Tibial nerve (tissue), 4 donors: ENCODE measurements at places on chromosomes 4 and X. TPM values are rescaled to one million over a fixed set of nuclear protein-coding genes. Genes with fewer than 3 reads are reported as not detected.

DNA sequence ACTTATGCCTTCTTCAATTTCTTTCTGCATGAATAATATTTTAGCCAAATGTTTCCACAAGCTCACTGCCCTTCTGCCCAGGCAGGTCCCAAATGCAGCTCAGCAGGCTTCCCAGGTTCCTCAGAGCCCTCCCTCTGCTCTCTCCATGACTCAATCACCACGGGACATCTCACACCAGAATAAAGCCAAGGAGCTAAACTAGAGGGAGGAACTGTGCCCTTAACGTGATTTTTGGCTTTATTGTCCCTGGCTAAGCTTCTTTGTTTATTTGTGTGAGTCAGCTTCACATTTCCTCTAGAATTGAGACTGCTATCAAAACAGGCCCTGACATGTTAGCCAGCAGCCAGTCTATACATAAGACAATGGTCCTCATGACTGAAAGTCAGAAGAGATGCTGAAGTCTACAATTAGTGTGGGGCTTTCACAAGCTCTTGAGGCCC lies 186.4 kb upstream of the GALNT7 start:
- no peaks in the 10 kb centered on the region for H3K36me3 ChIP-seq
- no peak overlapping the region for H3K4me3 ChIP-seq
- peak; percentile 21 for DNase-seq
- H3K27ac ChIP-seq: no peak overlapping the region

DNA sequence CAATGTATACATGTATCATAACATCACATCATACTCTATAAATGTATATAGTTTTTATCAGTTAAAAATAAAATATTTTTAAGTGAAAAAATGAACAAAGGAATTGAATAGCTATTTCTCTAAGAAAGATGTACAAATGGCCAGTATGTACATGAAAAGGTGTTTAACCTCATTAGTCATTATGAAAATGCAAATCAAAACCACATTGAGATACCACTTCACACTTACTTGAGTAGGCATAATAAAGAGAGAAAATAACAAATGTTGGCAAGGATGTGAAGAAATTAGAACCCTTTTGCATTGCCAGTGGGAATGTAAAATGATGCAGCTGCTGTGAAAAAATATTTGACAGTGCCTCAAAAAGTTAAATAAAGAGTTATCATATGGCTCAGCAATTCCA lies 95.5 kb downstream of the IRS4 start:
- no peaks in the 10 kb centered on the region for H3K36me3 ChIP-seq
- H3K27me3 ChIP-seq: no peaks in the 10 kb centered on the region
- H3K27ac ChIP-seq: no peak overlapping the region
- H3K4me3 ChIP-seq: no peak overlapping the region
- no peak for DNase-seq

SPATA18 gene
- total RNA-seq: 5.7 TPM

DNA sequence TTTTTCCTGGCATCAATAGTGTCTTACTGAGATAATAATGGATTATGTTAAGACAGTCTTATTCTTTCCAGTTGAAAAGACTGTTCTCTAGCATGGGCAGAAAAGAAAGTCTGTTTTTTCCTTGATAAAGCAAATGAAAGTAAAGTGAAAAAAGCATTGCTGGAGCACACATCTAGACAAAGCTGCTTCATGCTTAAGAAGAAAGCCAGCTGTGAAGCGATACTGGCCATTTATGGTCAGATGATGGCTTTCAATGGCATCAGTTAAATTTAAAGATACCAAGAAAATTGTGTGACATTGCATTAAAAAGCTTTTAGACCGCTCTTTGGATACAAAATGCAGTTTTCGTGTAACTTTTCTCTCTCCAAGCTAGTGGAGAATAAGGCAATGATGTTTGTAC lies 242.1 kb upstream of the TRAM1L1 start:
- no peaks in the 10 kb centered on the region for H3K4me1 ChIP-seq
- H3K4me3 ChIP-seq: no peak overlapping the region
- DNase-seq: no peak

- no peaks in the 10 kb centered on the region for H3K4me1 ChIP-seq
- no peaks in the 10 kb centered on the region for H3K27me3 ChIP-seq
- no peak overlapping the region for H3K4me3 ChIP-seq
- no peak for DNase-seq
- no peaks in the 10 kb centered on the region for H3K36me3 ChIP-seq
- H3K27ac ChIP-seq: no peak overlapping the region
Measured at GRCh38 chrX:41301438-41301824, 32.5 kb upstream of the DDX3X start.

DNA sequence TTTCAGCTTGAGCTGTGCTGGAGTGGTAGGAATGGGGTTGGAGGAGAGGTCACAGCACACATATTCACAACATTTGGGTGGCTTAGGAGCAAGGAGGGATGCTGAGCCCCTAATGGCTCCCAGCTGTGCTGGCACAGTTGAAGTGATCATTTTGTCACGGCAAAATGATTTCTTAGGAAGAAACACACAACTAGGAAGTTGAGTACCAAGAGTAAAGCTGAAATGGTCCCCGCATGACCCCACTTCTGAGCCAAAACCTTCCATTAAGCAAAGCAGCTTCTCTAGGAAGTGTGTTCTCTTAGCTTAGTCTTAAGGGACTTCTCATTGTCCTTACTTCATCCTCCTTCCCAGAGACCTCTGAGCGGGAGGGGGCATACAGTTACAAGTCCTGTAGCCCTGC lies 12.6 kb downstream of the CAPN6 start:
- no peak overlapping the region for H3K27ac ChIP-seq
- peaks cover 34% of the 10 kb centered on the region for H3K27me3 ChIP-seq
- H3K4me1 ChIP-seq: no peaks in the 10 kb centered on the region
- H3K36me3 ChIP-seq: no peaks in the 10 kb centered on the region

DNA sequence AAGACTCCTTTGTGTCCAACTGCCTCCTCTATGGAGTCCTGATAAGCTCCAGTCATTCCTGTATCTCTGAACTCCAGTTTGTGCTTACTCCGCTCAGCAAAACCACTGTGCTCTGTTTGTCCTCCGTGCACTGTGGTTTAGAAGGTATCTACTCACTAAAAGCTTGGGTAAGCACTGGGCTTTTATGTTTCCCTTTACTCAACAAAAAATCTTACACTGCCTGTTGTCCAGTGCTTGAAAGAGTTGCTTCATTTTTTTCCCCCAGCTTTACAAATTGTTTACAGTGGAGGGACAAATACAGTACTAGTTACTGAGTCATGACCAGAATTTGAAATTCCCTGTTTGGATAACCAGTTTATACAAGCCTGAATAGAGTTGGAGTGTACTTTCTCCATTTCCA lies 545.3 kb upstream of the FAT1 start:
- no peaks in the 10 kb centered on the region for H3K36me3 ChIP-seq
- H3K27ac ChIP-seq: no peak overlapping the region
- H3K27me3 ChIP-seq: no peaks in the 10 kb centered on the region

DNA sequence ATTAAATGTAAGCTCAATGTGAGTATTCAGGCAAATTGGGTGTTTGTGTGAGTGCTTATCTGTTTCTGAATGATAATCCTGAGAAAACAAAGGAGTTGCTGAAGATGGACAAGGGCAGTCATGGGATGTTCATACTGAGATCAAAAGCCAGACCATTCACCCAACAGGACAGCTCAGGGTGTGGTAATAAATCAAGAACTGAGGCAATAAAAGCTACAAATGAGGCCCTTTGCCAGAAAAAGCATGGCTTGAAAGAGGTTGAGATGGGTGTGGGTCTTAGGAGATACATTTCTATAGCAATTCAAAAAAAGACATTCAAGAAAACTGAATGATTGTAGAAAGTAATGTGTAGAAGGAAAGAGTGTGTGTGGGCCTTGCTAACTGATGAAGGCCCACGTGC lies 425.8 kb upstream of the BOD1L1 start:
- no peak overlapping the region for H3K27ac ChIP-seq
- no peak overlapping the region for H3K4me3 ChIP-seq
- DNase-seq: no peak
- no peaks in the 10 kb centered on the region for H3K4me1 ChIP-seq
- no peaks in the 10 kb centered on the region for H3K36me3 ChIP-seq

DNA sequence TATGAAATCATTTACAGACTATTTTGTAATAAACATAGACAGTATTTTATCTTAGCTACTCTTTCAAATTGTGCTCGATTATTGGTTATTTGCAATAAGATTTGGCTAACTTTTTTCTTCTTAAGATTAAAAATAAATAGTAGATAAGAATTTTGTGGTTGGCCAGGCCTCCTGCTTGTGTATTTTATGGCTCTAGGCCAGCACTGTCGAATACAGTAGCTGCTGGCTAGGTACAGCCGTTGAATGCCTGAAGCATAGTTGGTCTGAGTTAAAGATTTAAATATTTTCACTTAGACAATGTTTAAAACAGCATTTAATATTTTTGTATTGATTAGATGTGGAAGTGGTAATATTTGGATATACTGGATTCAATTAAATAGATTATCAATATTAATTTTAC lies 481.0 kb downstream of the SPRY1 start:
- no peak overlapping the region for H3K27ac ChIP-seq
- no peaks in the 10 kb centered on the region for H3K27me3 ChIP-seq
- H3K4me1 ChIP-seq: no peaks in the 10 kb centered on the region
- H3K36me3 ChIP-seq: no peaks in the 10 kb centered on the region
- no peak overlapping the region for H3K4me3 ChIP-seq

MAGEC2 gene
- not detected for total RNA-seq

MAGED1 gene
- 46.5 TPM for total RNA-seq

DNA sequence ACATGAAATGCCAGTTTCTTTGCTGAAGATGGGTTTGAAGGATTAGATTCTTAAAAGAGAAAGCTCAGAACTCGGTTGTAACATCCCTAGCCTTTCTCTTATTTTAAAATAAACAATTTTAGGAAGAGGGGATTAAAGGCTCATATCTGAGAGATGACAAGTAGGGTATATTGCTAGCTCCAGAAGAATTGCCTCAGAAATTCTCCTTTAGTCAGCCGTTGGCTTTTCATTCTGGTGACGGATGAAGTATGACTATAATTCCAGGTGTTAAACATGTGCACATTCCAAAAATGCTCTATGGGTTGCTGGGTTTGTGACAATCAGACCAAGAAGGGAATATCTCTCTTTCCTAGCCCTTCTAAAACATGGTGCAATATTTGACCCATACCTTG lies 17.8 kb downstream of the DKK2 start:
- no peak overlapping the region for H3K27ac ChIP-seq
- H3K27me3 ChIP-seq: no peaks in the 10 kb centered on the region
- no peak for DNase-seq
- H3K36me3 ChIP-seq: no peaks in the 10 kb centered on the region

DNA sequence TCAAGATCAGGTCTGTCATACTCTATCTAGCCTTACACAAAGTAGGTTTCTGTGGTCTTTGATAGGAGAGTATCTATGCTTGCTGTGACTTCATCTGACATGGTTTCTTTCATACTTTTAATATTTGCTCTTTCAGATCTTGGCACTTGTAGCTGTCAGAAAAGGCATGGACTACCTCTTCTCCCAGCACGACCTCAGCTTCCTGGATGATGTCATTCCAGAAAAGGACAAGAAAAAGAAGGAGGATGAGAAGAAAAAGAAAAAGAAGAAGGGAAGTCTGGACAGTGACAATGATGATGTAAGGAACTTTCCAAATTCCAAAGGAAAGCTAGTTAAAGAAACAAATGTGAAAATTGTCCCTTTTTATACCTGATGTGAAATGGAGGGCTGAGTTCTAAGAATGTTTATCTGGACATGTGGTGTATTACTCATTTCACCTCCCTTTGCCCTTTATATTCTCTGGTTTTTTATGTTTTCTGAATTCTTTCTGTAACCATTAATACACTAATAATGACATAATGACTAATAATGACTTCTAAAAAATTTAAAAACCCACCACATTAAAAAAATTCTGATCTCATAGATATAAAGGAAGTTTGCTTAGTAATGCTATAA lies 221.2 kb downstream of the SLC4A4 start:
- no peak overlapping the region for H3K27ac ChIP-seq
- no peaks in the 10 kb centered on the region for H3K27me3 ChIP-seq
- no peak for DNase-seq
- H3K4me3 ChIP-seq: no peak overlapping the region
- no peaks in the 10 kb centered on the region for H3K36me3 ChIP-seq

GRCh38 chr4:1370321-1371124 lies 23.5 kb downstream of the UVSSA start:
- no peak overlapping the region for H3K4me3 ChIP-seq
- H3K27ac ChIP-seq: no peak overlapping the region

- no peaks in the 10 kb centered on the region for H3K27me3 ChIP-seq
- no peak for DNase-seq
- no peak overlapping the region for H3K27ac ChIP-seq
- H3K4me3 ChIP-seq: no peak overlapping the region
Measured at GRCh38 chr4:149292425-149293007, 523.1 kb downstream of the IQCM start.

DNA sequence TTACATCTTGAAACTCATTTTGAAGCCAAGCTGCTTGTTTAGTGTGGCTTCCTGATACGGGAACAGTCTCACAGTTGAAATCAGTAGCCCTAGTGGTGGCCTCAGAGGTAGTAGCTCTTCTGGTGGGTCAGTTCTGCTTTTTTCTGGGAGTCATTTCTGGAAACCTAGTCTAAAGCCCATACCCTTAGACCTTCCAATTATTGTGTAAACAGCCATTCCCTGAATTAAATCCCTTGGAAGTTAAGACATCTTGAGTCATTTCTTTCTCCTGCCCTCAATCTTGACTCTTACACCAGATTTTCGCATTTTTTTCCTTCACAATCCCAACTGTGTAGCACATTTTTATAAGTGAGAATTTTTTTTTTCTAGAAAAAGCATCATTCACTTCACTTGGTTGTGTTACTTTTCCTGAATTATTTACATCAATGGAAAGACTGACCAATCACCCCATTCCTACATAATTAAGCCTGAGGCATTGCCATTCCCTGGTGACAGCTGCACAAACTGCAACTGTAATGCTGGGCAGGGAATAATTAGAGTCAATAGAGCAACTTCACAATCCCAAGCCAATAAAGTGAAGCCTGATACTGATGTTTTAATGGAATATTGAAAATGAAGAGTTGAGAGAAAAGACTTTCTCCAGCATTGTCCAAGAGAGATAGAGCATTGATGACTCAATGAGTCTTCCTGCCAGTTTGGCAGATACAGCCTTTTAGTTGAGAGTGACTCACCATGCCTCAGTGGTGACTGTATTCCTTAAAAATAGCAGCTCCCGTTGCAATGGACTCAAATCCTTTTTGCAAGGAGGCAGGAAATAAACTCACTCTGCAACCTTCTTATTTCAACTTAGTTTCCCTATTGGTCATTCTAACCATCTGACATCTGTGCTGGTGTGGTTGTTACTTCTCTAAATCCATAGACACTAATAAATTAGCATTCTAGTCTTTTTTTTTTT lies 13.0 kb upstream of the SEPSECS start:
- no peak overlapping the region for H3K27ac ChIP-seq
- no peak for DNase-seq
- H3K36me3 ChIP-seq: no peaks in the 10 kb centered on the region
- peaks cover 12% of the 10 kb centered on the region for H3K4me1 ChIP-seq
- H3K27me3 ChIP-seq: no peaks in the 10 kb centered on the region
